ENCODE measurements at places on chromosomes 2 and 18.

- no peak for DNase-seq
Observed at GRCh38 chr2:144343145-144343544, 176.8 kb downstream of the ZEB2 start.

GRCh38 chr2:47201224-47201623, 46.1 kb upstream of the STPG4 start:
- DNase-seq: no peak

DNA sequence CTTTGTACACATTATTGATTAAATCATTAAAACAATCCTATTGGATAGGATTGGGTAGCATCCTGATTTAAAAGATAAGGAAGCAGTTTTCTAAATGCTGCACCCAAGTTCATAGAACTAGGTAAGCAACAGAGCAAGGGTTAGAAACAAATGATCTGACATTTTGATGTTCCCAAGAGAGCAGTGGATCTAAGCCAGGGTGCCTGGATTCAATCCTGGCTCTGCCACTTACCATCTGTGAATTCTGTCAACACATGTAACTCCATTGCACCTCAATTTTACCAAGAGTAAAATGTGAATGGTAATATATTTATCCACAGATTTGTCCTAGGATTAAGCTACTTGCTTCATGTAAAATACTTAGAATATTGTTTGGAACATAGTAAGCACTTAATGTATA, 982.6 kb upstream of the FANCL start:
- DNase-seq: no peak

- no peak for DNase-seq
Observed at GRCh38 chr18:58843688-58844035, 21.0 kb upstream of the ZNF532 start.

- DNase-seq: no peak
Observed at GRCh38 chr2:8304821-8305766, 376.8 kb upstream of the ID2 start.

- DNase-seq: no peak
Observed at GRCh38 chr2:64829525-64829924, 159.7 kb upstream of the SLC1A4 start.
